Naive thymus-derived CD8-positive, alpha-beta T cell (primary cell): ENCODE measurements at places on chromosomes 7 and 10.

DNA sequence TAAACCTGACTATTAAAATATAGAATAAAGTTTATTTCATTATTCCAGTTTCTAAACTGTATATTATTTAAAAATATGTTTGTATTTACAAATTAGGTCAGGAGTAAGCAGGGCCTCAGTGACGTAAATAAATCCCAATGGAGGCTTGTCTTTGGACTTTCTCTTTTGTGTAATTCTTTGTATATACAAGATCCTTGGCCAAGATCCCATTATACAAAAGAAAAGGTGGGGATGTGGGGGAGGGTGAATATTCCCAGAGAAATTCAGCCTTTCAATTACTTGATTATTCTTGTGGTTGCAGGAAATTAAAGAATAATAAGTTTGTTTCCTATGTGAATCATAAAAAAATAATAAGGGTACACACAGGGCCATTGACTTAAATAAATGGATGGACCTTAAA, 178.7 kb upstream of the PRPS1L1 start:
- no peak for DNase-seq

GRCh38 chr10:117960345-117960935, 86.3 kb downstream of the RAB11FIP2 start:
- DNase-seq, result no peak

GRCh38 chr10:22321924-22322640, 1.2 kb downstream of the BMI1 start:
- DNase-seq, result no peak

DNA sequence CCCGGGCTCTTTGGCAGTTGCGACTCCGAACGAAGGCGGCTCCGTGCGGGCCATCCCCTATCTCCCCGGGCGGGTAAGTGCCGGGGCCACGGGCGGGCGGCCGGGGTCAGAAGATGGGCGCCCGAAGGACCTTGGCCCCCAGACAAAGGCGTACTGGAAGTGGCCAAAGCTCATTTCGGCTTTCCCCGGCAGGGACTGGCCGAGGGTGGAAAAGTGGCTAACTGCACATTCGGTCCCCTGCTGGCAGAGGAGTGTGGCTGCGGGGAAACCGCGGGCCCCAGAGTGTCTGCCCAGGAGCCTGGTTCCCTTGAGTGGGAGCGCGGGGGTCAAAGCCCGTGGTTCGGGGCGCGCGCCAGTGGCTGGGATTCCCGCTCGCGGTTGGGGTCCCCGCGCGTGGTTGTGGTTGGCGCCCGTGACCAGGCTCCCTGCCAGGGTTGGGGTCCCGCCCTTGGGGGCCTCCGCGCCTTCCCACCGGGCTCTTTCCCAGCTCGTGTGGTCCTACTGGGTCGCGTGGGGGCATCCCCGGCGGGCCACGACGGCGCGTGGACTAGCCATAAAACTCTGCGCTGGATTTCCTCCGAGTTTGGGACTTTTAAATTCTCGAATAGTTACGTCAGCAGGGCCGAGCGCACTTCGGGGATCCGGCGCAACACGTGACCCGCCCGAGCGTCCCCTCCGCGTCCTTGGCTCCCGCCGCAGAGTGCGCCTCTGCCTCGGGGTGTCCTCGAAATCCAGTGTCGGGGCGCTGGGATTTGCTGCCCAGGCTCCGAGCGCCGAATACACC, 124.4 kb downstream of the TACC2 start:
- no peak for DNase-seq

DNA sequence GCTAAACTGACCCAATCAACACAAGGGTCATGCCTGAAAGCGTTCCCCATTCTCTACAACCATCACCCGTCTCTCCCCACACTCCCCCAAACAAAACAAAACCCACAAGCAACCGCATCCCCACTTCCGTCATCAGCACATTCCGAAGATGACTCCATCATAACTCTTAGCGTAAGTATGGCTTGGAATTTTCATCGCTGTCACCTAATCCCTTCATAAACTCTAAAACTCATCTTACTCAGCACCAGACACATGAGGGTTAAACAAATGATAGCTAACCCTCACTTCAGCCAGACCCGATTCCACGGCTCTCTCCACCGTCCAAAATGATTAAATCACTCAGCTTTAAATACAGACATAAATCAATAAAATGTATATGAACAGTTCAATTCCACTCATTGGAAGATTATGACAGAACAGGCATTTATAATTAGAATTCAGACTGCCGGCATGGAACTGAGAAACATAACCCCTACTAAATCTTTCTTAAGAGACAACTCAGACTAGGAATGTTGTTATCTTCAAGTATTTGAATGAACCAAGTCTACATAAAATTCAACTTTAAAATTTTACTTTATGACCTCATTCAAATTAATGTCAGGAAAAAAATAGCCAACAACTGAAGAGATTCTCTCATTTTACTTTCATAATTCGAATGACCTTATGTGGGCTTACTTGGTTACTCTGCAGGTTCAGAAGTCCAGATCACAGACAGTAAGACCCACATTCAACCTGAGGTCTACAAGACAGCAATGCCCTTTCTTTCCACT, 215.9 kb downstream of the PARD3 start:
- no peak for DNase-seq

GRCh38 chr7:6228361-6229229, 43.8 kb downstream of the CYTH3 start:
- no peak for DNase-seq

GRCh38 chr7:8443576-8444467, 10.4 kb downstream of the NXPH1 start:
- no peak for DNase-seq

- no peak for DNase-seq
These were observed 643.6 kb downstream of the IPMK start for GRCh38 chr10:57624066-57624465.

- no peak for DNase-seq
These were observed 30.9 kb upstream of the SMKR1 start for GRCh38 chr7:129471402-129471827.

- no peak for DNase-seq
These were observed 47.4 kb upstream of the FAM180A start for GRCh38 chr7:135795846-135796570.

GRCh38 chr10:110500515-110500905, 2.8 kb downstream of the DUSP5 start:
- DNase-seq, result no peak

DNA sequence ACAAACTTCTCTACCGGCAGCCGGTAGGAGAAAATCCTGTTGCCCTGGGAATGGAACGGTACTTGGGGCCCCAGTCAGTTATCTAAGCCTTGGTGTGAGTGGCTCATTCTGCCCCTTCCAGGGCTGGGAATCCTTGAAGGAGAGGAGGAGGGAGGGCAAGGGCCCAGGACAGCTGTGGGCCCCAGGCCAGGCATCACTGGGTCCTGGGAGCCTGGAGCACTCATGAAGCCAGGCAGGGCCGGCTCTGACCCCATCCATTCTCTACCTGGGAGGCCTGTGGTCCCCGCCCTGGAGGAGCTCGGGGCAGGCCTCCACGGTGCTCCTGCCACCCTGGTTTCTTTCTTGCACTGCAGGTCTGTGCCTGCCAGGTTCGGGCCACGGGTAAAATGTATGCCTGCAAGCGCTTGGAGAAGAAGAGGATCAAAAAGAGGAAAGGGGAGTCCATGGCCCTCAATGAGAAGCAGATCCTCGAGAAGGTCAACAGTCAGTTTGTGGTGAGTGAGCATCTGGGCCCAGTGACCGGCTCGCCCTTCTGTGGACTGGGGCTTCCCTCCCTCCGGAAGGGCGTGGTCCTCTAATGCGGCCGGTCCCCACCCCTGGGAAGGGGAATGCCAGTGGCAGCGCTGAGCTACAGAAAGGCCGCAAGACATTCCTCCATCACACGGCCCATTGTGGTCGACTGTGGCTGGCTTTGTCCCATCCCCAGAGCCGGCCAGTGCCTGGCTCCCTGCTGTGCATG, 111.3 kb downstream of the RGS10 start:
- no peak for DNase-seq

DNA sequence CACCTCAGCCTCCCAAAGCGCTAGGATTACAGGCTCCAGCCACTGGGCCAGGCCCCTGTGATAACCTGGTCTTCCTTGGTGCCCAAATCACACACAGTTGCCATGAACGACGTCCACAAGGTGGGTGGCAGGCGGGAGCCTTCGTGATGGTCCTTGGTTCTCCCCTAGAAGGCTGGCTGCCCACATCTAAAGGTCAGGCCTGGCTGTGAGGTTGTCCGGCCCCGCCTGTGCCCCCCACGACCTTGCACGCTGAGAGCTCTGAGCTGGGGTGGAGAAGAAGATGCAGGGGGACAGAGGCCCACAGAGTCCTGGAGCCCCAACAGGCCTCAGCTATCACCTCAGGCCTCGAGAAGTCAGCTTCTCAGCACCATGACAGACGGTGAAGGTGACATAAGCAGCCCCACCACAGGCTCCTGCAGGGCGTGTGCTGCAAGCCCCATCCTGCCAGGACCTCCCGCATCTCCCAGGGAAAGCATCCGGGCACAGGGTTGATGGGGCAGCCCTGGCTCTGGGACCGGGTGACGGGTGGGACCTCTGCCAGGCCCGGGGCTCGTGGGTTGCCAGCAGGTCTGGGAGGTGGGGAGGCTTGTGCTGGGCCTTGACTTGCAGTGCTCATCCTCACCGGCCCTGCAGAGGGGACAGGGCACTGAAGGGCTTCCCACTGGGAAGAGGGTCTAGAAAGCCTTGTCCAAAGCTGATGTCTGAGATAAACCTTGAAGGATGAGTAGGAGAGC, 217.4 kb downstream of the WDR37 start:
- no peak for DNase-seq

DNA sequence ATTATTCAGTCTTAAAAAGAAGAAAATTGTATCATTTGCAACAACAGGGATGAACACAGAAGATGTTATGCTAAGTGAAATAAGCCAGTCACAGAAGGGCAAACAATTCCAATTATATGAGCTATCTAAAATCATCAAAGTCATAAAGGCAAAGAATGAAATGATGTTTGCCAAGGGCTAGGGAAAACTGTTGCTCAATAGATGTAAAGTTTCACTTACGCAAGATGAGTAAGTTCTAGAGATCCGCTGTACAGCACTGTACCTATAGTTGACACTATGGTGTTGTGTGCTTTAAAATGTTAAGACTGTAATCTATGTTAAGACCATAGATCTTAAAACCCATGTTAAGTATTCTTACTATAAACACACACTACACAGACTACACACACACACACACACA, 904.6 kb upstream of the LRRN3 start:
- no peak for DNase-seq

DNA sequence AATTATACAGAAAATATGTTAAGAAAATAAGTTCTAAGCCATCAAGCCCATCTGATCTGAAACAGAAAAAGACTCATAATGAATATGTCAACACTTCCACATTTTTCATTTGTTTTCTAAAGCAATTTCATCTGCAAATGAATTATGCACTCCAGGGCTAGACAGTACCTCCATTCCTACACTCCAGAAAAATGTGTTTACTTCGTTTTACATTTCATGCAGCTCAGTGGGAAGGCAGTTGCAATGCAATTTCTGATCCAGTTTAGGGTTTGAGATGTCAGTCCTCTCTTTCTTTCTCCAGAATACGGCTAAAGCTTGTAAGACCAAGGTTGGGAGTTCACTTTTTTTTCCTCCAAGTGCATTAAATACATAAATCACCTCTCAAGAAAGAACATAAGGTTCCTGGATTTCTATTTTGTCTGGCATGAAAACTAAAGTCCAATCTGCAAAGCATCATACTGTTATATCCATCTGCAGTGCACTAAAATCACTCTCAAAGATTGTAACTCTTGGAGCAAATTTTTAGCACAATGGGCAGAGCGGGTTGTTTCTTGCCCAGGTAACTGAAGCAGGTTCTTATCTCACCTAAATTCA, 348.8 kb upstream of the C7orf33 start:
- DNase-seq, result no peak

DNA sequence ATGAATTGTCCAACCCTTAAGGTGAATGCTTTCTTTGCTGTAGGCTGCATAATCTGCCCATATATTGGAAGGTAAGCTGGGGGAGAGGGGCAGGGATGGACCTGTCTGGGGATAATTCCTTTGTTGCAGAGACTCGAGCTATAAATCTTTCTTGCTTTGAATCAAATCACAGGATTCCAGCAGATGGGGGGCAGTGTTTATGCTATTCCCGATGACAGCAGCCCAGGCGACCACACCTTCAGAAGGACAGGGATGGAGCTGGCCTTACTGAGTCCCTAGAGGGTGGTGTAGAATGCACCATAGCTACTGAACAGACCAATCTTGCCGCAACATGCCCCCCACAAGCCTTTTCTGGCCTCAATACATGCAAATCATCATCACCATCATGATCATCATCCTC, 2.5 kb downstream of the PODXL start:
- DNase-seq, result no peak

GRCh38 chr10:53846809-53847208, 954.2 kb downstream of the PCDH15 start:
- no peak for DNase-seq

DNA sequence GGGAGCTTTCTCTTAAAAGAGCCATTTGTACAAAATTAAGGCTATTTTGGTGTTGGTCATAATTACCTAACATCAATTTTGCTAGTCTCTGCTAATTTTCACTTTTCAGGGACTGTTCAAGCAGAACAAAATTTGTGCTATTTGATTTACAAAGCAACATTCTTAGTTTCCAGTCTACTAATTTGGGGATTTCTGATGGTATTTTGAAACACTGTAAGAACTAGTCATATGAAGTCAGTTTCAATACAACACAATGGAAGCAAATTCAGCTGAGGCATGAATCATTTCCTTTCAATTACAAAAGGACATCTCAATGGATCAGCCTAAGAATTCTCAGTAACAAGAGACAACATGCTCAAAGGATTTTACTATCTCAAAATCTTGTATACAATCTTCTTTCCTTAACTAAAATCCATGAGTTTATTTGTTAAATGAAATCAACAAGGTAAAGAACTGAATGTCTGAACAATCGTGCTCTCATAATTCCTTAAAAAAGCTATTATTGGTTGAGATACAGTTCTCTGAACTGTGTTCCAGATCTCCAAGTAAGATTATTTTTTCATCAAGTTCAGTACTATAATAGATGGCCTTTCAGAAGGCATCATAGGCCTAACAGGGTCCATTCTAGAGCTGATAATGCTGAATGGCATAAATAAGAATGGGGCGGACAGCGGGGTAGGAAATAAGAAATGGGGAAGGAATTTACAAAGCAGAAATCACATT, 144.6 kb downstream of the NRCAM start:
- no peak for DNase-seq

GRCh38 chr7:46900312-46901263, 681.3 kb downstream of the TNS3 start:
- no peak for DNase-seq

DNA sequence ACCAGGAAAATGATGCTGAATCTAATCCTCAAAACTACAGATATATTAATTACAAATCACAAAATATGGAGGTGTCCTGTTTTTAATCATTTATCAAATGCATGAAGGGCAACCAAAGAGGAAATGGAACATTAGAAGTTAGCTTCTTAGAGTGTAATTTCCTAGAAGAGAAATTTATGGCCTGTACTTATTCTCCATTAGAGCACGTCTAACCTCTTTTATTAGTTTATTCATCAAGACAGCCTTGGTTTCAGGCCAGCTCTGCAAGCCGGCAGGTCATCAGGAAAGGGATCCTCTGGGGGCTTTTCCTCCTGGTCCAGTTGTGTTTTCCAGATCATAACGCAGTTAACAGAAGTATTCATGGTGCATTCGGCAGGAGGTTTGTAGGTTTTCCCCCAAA, 517.6 kb downstream of the KCNMA1 start:
- DNase-seq, result no peak

GRCh38 chr7:68406480-68406879, 1191.8 kb upstream of the AUTS2 start:
- no peak for DNase-seq
